ENCODE measurements at places on chromosomes 6 and 20. TPM values are rescaled to one million over a fixed set of nuclear protein-coding genes. Genes with fewer than 3 reads are reported as not detected.

Gene ERVFRD-1
- total RNA-seq = 0.14 TPM

Gene ABHD16B
- not detected for total RNA-seq

- DNase-seq = no peak
These were observed 881.8 kb upstream of the CITED2 start for GRCh38 chr6:140256248-140256647.

GRCh38 chr20:41362748-41363140 lies 3.9 kb downstream of the EMILIN3 start:
- no peak for DNase-seq

GRCh38 chr6:164108869-164109769 lies 694.6 kb downstream of the QKI start:
- DNase-seq = peak; percentile 90

DNA sequence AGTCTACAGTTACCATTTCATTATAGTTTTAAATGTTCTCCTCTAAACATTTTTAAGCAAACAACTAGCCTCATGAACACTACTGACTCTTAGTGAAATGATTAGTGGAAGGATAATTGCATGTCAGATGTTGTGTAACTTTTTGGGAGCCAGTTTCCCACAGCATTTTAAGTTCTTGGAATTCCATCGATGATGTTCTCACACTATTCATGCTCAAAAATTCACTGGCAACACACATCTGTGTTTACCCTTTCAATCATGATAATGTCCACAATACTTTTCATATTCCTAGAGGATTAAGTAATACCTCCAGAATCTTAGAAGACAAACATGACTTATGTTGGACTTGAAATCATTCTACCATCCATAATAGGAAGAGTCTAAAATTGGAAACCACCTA lies 678.1 kb upstream of the ID4 start:
- DNase-seq = no peak

DNA sequence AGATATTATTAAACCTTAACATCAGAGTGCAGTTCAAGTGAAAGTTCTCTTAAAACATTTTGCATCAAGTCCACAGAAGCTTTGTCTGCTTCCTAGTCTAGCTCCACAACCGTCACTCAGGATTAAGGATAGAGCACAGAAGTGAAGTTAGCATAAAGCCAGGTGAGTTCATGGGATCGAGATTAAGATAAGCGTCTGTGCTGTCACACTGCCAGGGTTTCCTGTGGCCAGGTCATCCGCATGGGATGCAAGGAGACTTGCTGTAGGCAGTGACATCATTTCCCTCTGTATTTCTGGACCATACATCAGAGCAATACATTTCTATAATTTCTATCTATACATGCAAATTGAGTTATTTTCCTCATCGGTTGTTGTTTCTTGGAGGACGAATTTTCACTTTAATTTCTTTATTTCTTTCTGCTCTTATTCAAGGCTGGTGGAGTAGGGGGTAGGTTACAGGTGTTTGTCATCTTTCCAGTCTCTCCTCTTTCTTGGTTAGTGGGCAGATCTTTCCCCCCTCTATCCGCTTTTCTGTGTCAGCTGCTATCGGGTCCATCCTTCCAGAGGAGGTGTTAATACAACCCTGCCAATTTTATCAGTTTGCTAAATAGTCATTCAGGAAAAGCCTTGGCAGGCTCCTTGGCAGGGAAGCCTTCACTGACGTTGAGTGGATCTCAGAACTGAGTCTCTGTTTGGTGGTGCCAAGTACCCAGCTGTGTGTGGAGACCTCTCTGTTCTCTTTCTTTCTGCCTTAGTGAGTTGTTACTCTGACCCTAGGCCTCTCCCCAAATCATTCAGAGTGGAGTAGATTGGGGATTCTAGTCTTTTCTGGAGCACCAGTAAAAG lies 307.6 kb upstream of the MAP3K7 start:
- DNase-seq = no peak

GRCh38 chr6:133854041-133854363 lies 34.9 kb upstream of the TCF21 start:
- DNase-seq = no peak

DNA sequence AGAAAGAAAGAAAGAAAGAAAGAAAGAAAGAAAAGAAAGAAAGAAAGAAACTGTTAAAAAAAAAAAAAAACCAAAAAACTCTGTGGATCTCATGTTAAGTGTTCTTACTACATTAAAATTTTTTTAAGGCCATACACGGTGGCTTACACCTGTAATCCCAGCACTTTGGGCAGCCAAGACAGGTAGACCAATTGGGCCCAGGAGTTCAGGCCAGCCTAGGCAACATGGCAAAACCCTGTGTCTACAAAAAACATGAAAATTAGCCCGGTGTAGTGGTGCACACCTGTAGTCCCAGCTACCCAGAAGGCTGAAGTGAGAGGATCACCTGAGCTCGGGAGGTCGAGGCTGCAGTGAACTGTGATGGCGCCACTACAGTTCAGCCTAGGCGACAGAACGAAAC lies 4.6 kb upstream of the BPIFA1 start:
- no peak for DNase-seq

All from Right ventricle myocardium inferior (tissue), 1 donor.